ENCODE measurements at places on chromosomes 16 and 17.

DNA sequence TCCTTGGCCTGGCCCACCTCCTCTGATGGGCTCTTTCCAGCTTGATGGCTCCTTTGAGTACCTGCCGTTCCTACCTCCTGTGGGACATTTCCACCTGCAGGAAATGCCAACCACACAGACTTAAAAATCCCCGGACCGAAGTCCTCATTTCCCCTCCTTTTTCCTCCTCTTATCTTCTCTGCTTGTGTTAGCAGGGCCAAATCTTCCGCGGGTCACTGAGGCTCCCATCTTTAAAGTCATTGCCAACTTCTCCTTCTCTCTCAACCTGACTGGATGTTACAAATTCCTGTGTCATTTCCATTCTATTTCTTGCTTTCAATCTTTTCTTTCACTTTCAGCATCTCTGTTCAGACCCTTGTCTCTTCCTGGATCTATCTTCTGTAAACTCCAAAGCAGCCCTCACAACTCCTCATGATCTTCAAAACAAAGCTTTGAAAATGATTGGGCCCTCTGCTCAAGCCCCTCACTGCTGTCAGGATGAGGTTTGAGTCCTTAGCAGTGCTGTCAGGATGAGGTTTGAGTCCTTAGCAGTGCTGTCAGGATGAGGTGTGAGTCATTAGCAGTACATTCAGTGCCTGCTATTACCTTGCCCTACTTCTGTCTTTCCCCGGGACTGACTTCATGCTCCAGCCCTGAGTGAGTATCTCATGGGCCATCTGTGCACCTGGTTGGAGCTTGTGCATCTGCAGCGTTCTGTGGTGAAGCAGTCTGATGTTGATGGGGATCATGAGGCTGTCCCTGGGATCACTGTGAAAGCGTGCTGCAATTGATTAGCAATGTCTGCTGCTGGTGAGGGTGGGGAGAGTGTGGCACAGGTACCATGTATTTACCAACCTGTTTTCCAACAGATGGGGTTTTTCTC, 100.1 kb downstream of the IRF8 start:
- no peak for DNase-seq
- H3K4me1 ChIP-seq, result peaks cover 17% of the 10 kb centered on the region
- H3K36me3 ChIP-seq, result no peaks in the 10 kb centered on the region
- no peaks in the 10 kb centered on the region for H3K27me3 ChIP-seq
- no peak overlapping the region for H3K27ac ChIP-seq
- H3K4me3 ChIP-seq, result no peak overlapping the region

DNA sequence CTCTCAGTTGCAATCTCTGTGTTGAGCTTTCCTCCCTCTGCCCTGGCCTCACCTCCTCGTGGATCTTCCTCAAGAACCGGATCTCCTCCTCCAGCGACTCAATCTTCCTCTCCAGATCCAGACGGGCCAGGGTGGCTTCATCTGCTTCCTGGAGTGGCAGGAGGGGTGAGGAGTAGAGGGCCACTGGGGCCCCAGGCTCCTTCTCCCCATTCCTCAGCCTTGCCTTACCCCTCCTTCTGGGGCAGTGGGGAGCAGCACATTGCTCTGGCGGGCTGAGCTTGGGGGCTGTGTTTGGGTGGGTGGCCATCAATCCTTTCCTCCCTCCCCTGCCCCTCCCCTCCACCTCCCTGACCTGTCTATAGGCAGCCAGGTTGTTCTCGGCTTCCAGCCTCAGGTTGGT, 1.6 kb downstream of the GFAP start:
- H3K27me3 ChIP-seq, result peaks cover 11% of the 10 kb centered on the region
- DNase-seq, result no peak
- H3K27ac ChIP-seq, result no peak overlapping the region
- H3K4me3 ChIP-seq, result no peak overlapping the region
- peaks cover 4% of the 10 kb centered on the region for H3K4me1 ChIP-seq

DNA sequence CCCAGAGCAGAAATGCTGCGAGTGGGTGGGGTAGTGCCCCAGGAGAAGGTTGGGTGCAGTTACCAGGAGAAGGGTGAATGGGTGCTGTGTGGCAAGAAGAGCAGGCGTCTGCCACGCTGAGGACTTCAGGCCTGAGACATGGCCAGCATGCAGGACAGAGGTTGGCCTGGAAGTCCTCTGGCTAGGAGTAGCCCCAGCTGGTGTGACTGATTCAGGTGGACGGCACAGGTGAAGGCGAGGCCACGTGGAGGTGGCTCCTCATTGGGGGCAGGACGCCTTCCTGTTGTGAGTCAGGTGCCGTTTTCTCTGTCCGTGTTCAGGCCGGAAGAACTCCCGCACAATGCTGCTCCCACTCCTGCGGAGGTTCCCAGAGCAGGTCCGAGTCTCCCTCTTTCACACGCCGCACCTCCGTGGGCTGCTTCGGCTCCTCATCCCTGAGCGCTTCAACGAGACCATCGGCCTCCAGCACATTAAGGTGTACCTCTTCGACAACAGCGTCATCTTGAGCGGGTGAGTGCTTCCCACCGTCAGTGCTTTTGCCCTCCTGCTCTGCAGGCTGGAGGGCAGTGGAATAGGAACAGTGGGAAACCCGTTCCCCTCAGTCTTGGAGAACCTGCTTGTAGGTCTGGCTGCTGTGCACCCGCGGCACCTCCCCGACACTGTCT, 20.7 kb downstream of the PGS1 start:
- DNase-seq, result no peak
- no peaks in the 10 kb centered on the region for H3K4me1 ChIP-seq
- no peaks in the 10 kb centered on the region for H3K27me3 ChIP-seq
- no peak overlapping the region for H3K4me3 ChIP-seq
- peaks cover 93% of the 10 kb centered on the region for H3K36me3 ChIP-seq

DNA sequence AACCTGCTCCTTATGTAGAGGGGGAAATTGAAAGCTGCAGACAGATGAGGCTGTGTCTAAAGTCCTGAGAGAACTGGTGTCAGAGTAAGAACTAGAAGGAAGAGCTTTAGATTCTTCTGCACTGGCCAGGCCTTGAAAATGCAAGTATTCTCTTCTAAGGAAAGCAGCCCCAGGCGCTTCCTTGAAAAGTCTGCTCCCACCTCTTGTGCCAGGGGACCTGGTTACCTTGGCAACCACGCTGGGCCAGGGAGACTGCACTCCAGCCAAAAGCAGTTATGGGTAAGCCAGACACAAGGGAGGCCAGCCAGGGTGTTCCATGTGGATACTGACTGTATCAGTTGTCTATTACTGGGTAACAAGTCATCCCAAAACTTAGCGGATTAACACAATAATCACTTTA, 228.6 kb upstream of the SDK2 start:
- H3K36me3 ChIP-seq, result no peaks in the 10 kb centered on the region
- no peaks in the 10 kb centered on the region for H3K27me3 ChIP-seq
- H3K4me1 ChIP-seq, result no peaks in the 10 kb centered on the region
- H3K27ac ChIP-seq, result no peak overlapping the region

GRCh38 chr17:66281661-66282369, 20.6 kb upstream of the PRKCA start:
- no peak overlapping the region for H3K27ac ChIP-seq
- no peak overlapping the region for H3K4me3 ChIP-seq
- H3K27me3 ChIP-seq, result no peaks in the 10 kb centered on the region
- H3K4me1 ChIP-seq, result peaks cover 3% of the 10 kb centered on the region
- no peaks in the 10 kb centered on the region for H3K36me3 ChIP-seq

DNA sequence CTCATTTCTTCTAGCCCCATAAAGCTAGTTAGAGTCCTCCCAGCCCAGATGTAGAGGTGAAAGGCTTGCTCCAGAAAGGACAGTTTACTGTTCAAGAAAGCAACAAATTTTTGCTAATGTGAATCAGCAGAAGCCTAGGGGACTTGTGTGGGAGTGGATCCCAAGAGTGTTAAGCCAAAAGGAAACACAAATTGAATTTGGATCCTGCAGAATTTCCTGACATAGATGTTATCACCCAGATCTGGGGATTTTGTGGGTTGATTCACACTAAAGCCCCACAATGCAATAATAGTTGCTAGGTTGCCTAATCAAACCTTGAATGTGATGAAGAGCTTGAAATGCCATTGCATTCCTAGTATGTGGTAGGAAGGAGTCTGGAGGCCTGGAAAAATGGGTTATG, 135.2 kb upstream of the HS3ST3A1 start:
- DNase-seq, result no peak
- H3K4me3 ChIP-seq, result no peak overlapping the region
- H3K4me1 ChIP-seq, result no peaks in the 10 kb centered on the region
- no peaks in the 10 kb centered on the region for H3K27me3 ChIP-seq

DNA sequence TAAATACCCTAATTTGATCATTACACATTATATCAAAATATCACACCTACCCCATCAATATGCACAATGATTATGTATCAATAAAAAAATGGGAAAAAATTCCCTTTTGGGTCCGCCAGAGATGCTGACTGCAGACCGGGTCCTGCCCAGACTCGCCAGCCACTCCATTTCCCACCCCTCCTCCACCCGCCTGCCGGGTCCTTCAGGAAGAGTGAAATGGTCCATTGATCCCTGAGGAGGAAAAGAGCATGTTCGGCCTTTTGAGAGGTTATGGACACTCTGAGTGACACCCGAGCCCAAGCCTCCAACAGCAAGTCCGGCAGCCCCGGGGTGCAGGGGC, 123.9 kb upstream of the ZFHX3 start:
- no peaks in the 10 kb centered on the region for H3K36me3 ChIP-seq
- no peaks in the 10 kb centered on the region for H3K27me3 ChIP-seq
- H3K4me1 ChIP-seq, result no peaks in the 10 kb centered on the region
- no peak overlapping the region for H3K27ac ChIP-seq
- no peak overlapping the region for H3K4me3 ChIP-seq

- no peaks in the 10 kb centered on the region for H3K27me3 ChIP-seq
- H3K36me3 ChIP-seq, result peaks cover 59% of the 10 kb centered on the region
- H3K27ac ChIP-seq, result peak overlapping the region; percentile 46
- no peaks in the 10 kb centered on the region for H3K4me1 ChIP-seq
- DNase-seq, result no peak
- H3K4me3 ChIP-seq, result no peak overlapping the region
Measured at GRCh38 chr16:57166951-57167350, 18.9 kb downstream of the PSME3IP1 start.

DNA sequence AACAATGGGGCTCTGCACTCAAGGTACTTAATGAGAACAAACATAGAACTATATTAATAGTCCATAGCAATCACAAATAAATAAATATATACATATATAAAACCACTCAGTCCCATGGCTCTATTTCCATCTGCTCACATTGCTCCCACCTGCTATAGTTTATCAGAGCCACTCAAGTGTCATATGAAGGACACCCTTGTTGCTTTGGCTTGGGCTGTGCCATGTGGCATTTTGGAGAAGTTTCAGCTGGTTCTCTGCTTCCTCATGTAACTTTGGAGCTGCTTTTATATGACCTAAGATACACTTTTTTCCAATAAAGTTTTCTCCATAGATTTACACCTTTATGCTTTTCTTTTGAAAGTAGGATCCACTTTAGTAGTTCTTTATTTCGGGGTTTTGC, 126.4 kb downstream of the KCNJ2 start:
- DNase-seq, result no peak
- H3K4me3 ChIP-seq, result no peak overlapping the region
- H3K4me1 ChIP-seq, result no peaks in the 10 kb centered on the region
- H3K36me3 ChIP-seq, result no peaks in the 10 kb centered on the region
- no peak overlapping the region for H3K27ac ChIP-seq
- H3K27me3 ChIP-seq, result no peaks in the 10 kb centered on the region

DNA sequence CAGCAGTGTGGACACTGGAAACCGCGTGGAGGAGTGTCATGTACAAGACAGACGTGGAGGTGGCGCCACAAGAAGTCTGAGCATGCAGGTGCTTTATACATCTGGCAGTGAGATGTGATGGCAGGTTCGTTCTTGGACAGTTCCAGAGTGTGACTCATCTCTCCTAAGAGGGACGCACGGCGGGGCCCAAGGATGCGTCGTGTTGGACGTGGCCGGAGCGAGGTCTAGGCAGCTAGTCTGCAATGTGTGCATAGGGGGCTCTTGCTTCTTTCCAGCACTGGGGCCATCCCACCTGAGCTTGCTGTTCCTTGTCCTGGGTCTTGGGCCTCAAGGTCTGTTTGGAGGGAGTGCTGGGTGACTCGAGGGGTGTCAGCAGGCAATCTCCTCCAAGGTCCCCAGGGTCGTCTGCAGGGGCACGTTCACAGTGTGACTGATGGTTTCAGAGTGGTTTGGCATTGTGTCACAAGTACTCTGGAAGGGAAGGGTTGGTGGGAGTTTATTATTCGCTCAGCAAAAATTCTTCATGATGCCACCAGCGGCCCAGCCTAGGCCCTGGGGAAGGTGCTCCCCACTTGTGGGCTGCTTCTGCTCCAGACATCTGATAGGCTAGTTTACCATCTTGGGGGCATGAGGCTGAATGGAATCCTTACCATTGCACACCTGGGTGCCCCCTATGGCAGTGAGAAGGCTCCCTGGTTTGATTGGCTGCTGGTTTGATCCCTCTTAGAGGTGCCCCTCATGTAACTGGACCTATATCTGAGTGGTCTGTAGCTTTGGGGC, 22.1 kb downstream of the SPACA3 start:
- H3K4me3 ChIP-seq, result no peak overlapping the region
- no peak for DNase-seq
- no peaks in the 10 kb centered on the region for H3K27me3 ChIP-seq
- no peaks in the 10 kb centered on the region for H3K36me3 ChIP-seq

DNA sequence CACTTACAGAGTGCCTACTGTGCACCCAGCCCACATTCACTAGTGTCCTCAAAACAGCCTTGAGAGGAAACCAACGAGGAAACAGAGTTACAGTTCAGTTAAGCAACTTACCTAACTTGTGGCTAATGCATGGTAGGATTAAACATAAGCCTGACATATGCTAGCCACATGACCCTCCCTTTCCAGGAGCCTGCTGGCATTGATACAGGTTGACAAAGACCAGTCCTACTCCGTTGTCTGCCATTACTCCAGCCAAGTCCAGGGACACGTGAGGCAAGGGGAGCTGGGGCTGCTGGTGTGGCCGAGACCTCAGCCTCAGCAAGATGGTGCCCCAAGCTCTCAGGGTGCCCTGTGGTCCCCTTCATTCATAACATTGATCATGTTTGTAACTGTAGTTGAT, 37.9 kb downstream of the SNX20 start:
- H3K27me3 ChIP-seq, result no peaks in the 10 kb centered on the region
- no peak overlapping the region for H3K4me3 ChIP-seq
- DNase-seq, result no peak
- no peaks in the 10 kb centered on the region for H3K36me3 ChIP-seq
- no peak overlapping the region for H3K27ac ChIP-seq

DNA sequence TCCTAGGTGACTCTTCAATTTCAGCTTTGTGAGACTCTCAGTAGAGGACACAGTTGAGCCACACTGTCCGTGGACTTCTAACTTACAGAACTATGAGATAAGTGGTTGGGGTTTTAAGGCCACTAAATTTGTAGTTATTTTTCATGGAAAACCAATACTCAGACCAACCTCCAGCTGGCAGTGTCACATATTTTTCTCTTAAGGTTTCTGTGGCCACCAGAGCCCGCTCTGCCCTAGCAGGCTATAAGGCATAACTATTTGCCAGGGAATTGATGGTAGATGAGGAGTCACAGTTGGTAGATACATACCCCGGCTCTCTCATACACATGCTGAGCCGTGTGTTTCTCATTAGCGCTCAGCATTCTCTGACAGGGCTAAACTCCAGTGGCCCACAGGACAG, 336.8 kb upstream of the MON1B start:
- no peak for DNase-seq
- no peaks in the 10 kb centered on the region for H3K36me3 ChIP-seq
- no peaks in the 10 kb centered on the region for H3K27me3 ChIP-seq
- H3K4me1 ChIP-seq, result no peaks in the 10 kb centered on the region
- H3K4me3 ChIP-seq, result no peak overlapping the region

GRCh38 chr16:89990799-89991198, 28.5 kb downstream of the DBNDD1 start:
- H3K4me1 ChIP-seq, result no peaks in the 10 kb centered on the region
- peaks cover 51% of the 10 kb centered on the region for H3K36me3 ChIP-seq
- no peaks in the 10 kb centered on the region for H3K27me3 ChIP-seq
- no peak overlapping the region for H3K4me3 ChIP-seq

- DNase-seq, result no peak
- H3K4me3 ChIP-seq, result peak overlapping the region; percentile 8
- peaks cover 3% of the 10 kb centered on the region for H3K4me1 ChIP-seq
- no peak overlapping the region for H3K27ac ChIP-seq
Measured at GRCh38 chr16:86509759-86510464, 415 bp upstream of the FOXF1 start.

All from thymus (tissue), 14 donors.